ENCODE measurements at places on chromosomes 16 and 17.

DNA sequence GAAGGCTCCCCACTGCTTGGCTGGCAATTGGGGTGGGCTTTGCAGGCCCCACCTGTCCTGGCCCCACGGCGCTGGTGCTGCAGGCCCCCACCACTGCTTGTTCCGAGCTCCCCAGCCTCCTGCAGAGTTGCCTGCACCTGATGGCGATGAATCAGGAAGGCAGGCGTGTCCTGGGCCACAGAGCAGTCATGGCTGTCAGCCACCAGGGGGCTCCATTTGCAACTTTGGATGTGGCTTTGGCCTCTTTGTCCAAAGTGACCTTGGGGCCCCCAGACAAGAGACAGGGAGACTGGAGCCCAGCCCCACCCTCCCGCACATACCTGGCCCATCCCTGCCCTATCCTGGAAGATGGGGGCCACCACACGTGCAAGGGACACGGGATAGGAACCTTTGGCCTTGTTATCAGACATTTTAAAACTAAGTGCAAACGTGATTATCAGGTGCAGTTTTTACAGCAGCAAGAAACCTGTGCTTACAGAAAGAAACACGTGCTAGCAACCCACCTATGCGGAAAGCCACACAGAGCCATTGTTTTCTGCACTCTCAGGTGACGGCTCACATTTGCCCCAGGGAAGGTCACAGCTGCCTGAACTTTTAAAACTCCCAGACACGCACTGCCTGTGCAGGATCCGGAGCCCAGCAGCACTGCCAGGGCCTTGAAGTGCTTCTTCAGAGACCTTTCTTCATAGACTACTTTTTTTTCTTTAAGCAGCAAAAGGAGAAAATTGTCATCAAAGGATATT, at the start of gene DNASE1:
DNASE1 (plus strand) TSS at position 443 of the 743 bp plus-strand sequence. CDS start 683 bp downstream, outside the sequence.
- DNase-seq = peak; percentile 62

GRCh38 chr16:86517033-86517432, 6.7 kb downstream of the FOXF1 start:
- DNase-seq = no peak

GRCh38 chr16:84270071-84270470, 24.6 kb upstream of the WFDC1 start:
- no peak for DNase-seq

- no peak for DNase-seq
Measured at GRCh38 chr16:9950658-9951057, 231.6 kb downstream of the GRIN2A start.

- peak; percentile 85 for DNase-seq
Measured at GRCh38 chr16:3021449-3022207, 1.5 kb downstream of the TNFRSF12A start.

DNA sequence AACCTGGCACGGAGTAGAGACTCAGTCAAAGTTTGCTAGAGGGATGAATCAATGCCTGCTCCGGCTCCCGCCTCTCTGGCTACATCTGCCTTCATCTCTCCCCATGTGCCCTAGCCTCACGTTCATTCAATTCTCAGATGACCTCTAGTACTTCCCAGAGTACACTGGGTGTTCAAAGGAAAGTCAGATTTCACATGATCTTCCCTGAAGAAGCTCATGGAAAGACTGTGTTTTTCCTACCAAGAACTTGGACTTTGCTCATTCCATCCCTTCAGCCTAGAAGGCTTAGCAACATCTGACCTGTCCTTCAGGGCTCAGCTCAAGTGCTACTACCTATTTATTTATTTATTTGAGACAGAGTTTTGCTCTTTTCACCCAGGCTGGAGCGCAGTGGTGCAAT, 11.1 kb upstream of the TNK1 start:
- no peak for DNase-seq

DNA sequence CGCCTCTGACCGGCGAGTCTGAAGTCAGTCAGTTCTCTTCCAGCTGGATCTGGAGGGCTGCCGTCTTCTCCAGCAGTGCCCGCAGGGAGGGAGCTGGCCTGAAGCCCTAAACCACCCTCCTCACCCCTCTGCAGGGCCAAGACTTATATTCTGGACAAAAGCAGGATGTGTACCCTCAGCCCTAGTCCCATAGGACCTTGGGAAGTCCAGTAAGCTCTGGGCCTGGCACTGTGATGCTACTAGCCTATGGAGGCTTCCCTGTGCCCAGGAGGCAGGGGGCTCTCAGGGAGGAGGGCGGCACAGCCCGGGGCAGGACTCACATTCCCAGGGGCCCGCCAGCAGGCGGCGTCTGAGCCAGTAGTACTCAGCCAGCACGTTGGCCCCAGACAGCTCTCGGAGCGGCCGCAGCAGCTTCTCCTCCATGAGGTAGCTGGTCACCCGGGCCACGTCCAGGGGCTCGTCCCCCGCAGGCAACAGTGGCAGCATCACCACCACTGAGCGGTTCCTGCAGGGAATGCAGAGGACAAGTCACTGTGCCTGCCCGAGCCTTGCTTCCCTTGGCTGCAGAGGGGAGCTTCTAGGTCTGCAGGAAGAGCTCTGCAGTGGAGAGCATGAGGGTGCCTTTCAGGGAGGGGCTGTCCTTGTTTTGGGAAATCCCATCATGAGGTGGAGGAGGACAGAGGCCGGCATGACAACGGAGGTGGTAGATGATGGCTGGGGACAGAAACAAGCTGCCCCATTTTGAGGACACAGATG, 41.7 kb downstream of the RMI2 start:
- DNase-seq = no peak

GRCh38 chr16:72437891-72438290, 265.9 kb upstream of the PMFBP1 start:
- DNase-seq = no peak

DNA sequence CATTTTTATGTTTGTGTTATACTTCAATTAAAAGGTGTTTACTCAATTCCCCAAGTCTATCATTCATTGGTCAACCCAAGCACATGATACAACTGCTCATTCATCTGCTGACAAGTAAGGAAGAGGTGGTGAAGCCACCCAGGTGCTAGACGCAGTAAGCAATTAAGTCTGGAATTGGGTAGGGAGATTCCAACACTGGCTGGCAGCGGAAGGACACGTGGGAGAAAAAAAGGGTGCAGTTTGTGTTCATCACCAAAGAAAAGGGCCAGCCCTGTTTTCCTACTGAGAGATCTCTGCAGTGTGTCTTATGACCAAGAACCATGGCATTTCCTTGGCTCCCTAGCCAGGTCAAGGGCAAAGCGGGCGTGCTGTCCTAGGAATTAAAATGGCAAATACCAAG, 11.8 kb upstream of the ZNF23 start:
- no peak for DNase-seq

DNA sequence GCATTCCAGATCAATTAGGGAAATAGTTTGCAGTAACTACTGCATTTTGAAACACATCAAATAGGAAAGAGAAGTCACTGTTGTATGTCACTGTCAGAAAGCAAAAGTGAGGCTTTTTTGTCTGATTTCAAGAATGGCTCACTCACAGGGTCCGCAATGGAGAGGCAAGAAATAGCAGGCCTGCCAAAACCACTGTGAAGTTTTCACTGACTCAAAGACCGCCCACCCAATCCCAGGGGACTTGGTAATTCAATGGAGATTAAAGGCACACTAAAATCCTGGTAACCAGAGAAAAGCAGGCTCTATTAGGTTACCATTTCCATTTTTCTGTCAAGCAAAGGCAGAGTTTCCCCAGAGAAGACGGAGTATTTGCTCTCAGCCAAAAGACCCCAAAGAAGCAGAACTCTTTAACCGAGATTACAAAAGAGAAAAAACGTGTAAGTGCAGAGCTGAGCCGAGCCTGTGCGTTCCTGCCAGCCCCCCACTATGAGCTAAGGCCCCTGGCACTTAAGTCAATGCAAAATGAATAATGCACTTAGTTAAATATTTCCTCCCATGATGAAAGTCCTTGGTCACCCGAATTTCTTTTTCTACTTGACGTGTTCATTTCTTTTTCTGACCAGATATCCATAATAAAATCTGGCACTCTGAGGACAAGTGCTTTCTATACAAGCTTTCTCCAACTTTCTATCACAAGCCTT, 57.0 kb downstream of the FOXL1 start:
- DNase-seq = no peak

- peak; percentile 75 for DNase-seq
Measured at GRCh38 chr16:24041834-24042631, 206.2 kb downstream of the PRKCB start.

DNA sequence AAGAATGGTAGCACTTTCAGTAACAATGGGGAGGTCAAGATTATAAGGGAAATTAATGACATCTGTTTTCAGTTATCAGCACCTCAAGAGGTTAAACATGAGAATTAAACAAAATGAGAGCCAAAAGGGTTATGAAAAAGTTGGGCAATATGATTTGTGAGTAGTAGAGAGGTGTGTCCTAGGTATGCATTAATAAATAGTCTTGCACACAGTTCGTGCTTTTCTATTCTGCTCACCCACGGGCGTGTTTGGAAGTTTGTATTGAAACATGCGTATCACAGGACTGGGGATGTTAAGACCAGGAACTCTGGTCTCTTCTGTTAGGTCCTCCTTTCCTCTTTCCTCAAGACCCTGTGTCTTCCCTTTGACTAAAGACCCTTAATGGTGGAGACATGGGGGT, 6.0 kb downstream of the BPTF start:
- DNase-seq = no peak

DNA sequence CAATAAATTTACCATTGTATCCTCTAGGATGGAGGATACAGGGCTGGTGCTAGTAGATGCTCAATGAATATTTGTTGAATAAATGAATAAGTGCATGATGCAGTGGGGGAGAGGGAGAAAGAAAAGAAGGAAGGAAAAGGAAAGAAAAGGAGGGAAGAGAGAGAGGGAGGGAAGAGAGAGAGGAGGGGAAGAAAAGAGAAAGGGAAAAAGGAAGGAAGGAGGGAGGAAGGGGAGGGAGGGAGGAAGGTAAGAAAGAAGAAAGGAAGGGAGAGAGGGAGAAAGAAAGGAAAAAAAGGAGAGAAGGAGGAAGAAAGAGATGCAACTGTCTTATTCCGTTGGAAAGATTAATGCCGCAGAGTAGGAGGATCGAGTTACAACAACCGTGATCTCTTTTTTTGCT, 30.4 kb downstream of the HSBP1 start:
- no peak for DNase-seq

- DNase-seq = peak; percentile 92
Measured at GRCh38 chr17:82273327-82274133, at the start of gene CSNK1D. Gene CSNK1D (minus strand): TSS chr17:82273700. CDS start chr17:82273381, 319 bp downstream.

- no peak for DNase-seq
Measured at GRCh38 chr16:1495889-1496262, 2.7 kb downstream of the TELO2 start.

GRCh38 chr17:1471490-1471889, 15.5 kb upstream of the CRK start:
- DNase-seq = no peak

Measured in activated naive CD8-positive, alpha-beta T cell treated with anti-CD3 and anti-CD28 coated beads for 36 hours (primary cell).